ENCODE measurements at places on chromosomes 11 and 22. TPM values are rescaled to one million over a fixed set of nuclear protein-coding genes. Genes with fewer than 3 reads are reported as not detected.

CAPRIN1 gene
- total RNA-seq = 294 TPM

KDM4D gene
- total RNA-seq = 0.93 TPM

OR52A1 gene
- not detected for total RNA-seq

C1QTNF6 gene
- total RNA-seq = 8.4 TPM

DEPDC7 gene
- 4.0 TPM for total RNA-seq

CSTF3 gene
- total RNA-seq = 46.5 TPM

SPI1 gene
- total RNA-seq = not detected

MS4A4A gene
- 0.32 TPM for total RNA-seq

DEFB131B gene
- not detected for total RNA-seq

DNA sequence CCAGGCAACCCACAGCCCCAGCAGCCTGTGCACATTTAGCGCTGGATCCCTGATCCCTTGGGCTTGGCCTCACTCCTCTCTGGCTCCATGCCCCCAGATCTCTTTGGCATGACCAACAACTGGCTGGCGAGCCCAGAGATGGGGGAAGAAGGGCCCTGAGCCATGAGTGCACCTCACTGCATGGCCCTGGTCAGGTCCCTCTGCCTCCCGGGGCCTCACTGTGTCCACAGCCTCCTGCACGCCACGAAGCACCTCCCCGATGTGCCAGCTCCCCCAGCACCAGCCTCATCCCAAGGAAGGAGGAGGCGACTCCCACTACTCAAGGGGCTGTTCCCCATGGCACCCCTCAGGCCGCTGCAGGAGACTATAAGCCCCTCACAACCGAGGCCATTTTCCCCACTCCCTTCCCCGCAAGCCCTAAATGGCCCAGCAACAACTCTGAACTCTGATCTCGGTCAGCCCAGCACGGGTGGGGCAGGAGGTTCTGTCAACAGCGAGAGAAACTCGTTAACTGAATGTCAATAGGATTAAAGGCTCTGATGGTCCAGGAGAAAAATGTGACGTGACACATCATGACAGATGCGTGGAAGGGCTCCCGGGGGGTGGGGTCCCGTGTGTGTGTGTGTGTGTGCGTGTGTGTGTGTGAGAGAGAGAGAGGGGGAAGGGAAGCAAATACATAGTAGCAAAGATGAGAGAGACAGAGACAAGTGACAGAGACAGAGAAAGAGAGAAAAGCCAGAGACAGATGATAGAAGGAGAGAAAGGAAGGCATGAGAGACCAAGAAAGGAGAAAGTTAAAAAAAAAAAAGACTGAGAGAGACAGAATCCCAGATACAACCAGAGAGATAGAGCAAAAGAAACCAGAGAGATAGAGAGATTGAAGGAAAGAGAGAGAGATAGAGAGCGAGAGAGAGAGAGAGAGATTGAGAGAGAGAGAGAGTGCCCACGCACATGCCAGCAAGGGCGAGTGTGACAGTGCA is 28.4 kb upstream of the SYT7 start:
- DNase-seq = no peak

- no peak for DNase-seq
Measured at GRCh38 chr11:69910519-69911309, 91.5 kb upstream of the FGF3 start.

- no peak for DNase-seq
Measured at GRCh38 chr11:1888347-1888753, 3.3 kb downstream of the PRR33 start.

GRCh38 chr22:44450503-44450902 is 47.5 kb downstream of the RTL6 start:
- no peak for DNase-seq

DNA sequence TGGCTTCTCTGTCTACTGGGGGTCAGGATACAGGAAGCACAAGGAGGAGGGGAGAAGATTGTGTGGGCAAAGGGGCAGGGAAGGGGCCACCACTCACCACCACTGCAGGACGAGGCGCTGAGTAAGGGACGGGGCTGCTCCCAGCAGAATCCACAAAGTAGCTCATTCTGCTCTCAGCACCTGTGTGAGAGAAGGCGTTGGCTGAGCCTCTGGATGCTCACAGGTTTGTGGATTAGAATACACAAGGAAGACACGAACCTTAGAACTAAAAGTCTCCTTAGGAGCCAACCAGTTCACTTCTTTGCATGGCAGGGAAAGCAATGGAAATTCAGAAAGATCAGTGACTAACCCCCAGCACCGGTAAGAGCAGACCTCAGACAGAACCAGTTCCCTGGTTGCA is 14.4 kb downstream of the ETS1 start:
- DNase-seq = no peak

- DNase-seq = peak; percentile 31
Measured at GRCh38 chr22:44181033-44181911, 547 bp downstream of the PARVG start.

DNA sequence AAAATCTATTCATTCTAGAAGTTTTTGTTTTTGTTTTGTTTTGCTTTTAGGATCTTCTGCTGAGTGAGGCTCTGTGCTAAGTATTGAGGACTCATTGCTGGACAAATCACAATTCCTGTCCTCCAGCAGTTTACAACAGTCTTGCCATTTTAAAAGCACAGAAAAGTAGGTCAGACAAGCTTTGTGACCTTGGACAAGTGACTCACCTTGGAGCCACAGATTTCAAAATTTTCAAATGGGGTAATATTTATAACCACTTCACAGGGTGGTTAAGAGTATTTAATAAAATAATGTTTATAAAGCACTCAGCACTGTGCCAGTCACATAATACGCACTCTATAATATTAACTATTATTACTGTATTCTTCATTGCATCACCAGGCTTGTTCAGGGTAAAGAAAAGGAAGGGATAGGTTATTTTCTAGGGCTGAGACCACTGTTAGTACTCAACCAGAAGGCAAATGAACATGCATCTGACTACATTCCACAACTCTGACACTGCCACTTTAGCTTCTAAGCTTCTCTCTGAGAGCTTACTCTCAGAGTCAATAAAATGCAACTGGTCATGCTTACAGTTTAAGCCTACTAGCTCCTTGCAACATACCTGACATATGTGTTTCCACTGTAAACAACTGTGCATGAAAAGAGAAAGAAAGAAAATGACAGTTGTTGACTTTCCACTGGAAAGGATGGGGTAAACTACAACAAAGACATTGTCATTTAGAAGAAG is 63.2 kb upstream of the FIBIN start:
- DNase-seq = peak; percentile 72

DNA sequence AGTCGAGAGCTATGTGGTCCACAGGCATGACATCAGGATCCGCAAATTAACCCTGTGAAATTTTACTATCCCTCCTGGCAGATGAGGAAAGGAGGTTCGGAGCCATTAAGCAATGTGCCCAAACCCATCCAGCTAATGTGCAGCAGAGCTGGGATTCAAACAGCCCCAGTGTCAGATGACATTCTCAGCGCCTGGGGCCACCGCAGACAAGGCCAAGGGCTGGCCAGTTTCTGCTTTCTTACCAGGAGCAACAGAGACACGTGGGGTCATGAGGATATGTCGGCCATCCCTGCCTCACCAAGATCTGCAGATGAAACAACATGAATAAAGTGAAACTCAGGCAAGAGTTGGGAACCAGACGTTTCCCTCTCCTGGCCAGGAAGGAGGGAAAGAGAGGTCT is 110.2 kb downstream of the TENM4 start:
- DNase-seq = no peak

- DNase-seq = no peak
Measured at GRCh38 chr11:1472180-1473005, 14.2 kb downstream of the MOB2 start.

DNA sequence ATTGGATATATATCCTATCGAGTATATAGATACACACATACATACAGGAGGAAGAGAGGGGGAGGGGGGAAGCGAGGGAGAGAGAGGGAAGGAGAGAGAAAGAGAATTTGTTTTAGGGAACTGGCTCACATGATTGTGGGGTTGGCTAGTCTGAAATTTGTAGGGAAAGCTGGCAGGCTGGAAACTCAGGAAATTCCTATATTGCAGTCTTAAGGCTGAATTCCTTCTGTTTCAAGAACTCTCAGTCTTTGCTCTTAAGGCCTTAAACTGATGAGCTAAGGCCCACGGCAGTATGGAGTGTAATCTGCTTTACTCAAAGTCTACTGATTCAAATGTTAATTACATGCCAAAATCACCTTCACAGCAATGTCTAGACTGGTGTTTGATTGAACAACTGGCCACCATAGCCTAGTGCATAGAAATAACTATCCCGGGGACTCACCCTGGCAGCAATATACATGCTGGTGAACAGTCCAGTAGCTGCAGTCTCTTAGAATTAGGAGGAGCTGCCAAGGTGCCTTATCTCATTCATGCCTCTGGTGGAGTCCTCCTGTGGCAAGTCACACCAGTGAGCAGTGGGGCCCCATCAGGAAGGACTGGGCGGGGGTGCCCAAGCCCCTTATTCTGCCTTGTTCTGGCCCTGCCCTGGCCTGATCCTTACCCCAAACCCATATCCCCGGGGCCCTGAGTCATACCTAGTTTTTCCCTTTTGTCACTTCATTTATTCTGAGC is 59.7 kb upstream of the AMPD3 start:
- DNase-seq = no peak

DNA sequence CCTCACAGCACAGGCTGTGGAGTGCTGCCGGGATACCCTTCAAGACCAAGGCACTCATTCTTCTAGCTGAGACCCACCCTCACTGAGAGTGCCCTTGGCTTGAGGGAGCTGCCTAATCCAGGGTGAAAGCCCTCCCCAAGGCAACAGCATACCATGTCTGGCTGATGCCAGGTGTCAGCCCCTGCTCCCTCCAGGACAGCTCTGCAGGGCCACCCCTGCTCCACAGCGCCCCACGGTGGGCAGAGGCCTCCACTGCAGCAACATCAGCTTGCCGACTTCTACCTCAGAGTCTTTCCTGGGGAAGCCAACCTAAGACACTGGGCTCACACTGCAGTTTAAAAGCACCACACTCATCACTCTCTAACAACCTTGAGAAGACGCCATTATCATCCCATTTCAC is 29.0 kb downstream of the TTLL1 start:
- DNase-seq = no peak

- DNase-seq = peak; percentile 22
Measured at GRCh38 chr11:66639066-66639813, 737 bp downstream of the RBM4 start.

GRCh38 chr11:116428638-116428975 is 344.2 kb downstream of the BUD13 start:
- DNase-seq = no peak

GRCh38 chr11:17272801-17273200 is 3.7 kb upstream of the NUCB2 start:
- DNase-seq = no peak

- DNase-seq = no peak
Measured at GRCh38 chr22:19620742-19621371, 93.4 kb upstream of the SEPTIN5 start.

DNA sequence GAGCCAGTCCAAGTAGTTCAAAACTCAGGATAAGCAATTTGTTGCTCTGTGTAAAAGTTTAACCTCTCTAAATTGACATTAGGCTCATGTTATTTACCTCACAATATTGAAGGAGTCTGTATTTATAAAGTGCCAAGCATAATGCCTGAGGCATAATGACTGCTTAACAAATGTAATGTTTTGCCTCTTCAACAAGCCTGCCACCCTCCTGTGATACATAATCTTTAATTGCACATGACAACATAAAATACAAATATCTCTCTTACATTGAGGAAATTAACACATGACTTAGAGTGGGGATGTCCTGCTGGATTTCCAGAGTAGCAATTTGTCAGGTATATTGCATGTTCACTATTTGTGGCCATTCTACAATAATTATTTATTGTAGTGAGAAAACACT is 469.2 kb upstream of the ANO5 start:
- DNase-seq = no peak

DNA sequence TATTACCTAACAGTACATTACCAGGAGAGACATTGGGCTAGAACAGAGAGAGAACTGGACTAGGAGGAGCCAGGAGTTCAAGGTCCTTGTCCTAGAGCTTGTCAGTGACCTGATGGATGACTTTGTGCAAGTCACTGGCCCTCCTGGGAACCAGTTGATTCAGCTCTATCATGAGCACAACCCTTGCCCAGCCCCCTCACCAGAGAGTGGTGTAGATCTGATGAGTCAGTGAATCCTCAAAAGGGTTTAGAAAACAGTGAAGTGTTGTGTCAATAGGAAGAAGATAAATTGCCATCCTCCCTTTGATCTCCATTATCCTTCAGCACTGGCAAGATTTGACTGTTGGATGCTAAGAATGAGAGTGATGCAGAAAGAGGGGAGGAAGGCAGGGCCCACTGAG is 24.3 kb downstream of the NEU3 start:
- no peak for DNase-seq

- no peak for DNase-seq
Measured at GRCh38 chr22:35622191-35622913, 5.2 kb upstream of the MB start.

DNA sequence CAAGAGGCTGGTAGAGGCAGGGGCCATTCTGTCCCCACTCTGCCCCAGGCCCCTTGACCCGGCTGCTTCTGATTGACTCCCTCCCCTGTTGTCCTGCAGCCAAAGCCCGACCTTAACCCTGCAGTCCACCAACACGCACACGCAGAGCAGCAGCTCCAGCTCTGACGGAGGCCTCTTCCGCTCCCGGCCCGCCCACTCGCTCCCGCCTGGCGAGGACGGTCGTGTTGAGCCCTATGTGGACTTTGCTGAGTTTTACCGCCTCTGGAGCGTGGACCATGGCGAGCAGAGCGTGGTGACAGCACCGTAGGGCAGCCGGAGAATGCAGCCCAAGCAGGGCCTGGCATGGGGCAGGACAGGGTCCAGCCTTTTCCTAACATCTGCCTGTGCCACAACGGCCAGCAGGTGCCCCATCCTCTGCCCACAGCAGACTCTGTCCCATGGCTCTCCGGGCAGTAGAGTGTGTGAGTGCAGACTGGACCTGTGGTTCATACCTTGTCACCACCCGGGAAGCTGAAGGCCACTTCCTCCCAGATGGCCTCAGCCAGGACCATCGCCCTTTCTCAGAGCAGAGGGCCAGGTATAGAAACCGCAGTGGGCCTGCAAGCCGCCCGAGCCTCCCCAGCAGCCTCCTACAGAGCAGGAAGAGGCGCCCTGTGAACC is 26.8 kb upstream of the MGAT3 start:
- DNase-seq = no peak

All from astrocyte (in vitro differentiated cells and primary cell).